Naive thymus-derived CD8-positive, alpha-beta T cell (primary cell): ENCODE measurements at places on chromosomes 2 and 18. TPM values are rescaled to one million over a fixed set of nuclear protein-coding genes. Genes with fewer than 3 reads are reported as not detected.

Gene ACADL
- not detected for total RNA-seq

Gene ELOA2
- total RNA-seq = not detected

Gene SERPINB5
- not detected for total RNA-seq

Gene TUBB8B
- total RNA-seq = not detected

DNA sequence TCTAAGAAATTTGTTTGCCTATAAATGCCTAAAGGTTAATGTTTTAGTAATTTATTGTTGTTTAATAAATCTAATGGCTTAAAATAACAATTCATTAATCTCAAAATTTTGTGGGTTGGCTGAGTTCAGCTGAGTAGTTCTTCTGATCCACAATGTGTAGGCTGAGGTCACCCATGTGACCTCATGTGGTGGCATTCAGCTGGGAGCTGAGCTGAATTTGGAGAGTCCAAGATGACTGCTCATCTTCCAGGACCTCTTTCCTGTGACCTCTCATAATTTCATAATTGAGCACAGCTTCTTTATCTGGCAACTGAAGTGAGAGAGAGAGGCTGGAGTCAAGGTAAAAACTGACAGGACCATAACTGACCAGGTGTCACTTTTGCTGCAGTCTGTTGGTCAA lies 132.4 kb downstream of the TXNL1 start:
- H3K4me3 ChIP-seq = no peak overlapping the region
- no peak for DNase-seq
- H3K36me3 ChIP-seq = no peaks in the 10 kb centered on the region
- H3K4me1 ChIP-seq = no peaks in the 10 kb centered on the region
- no peak overlapping the region for H3K27ac ChIP-seq

Gene CCNYL1
- total RNA-seq = 14.3 TPM

- no peak for DNase-seq
- H3K4me3 ChIP-seq = no peak overlapping the region
- peaks cover 2% of the 10 kb centered on the region for H3K27me3 ChIP-seq
- H3K27ac ChIP-seq = no peak overlapping the region
- no peaks in the 10 kb centered on the region for H3K4me1 ChIP-seq
These were observed 275.1 kb downstream of the AGPS start for GRCh38 chr2:177667626-177668025.

DNA sequence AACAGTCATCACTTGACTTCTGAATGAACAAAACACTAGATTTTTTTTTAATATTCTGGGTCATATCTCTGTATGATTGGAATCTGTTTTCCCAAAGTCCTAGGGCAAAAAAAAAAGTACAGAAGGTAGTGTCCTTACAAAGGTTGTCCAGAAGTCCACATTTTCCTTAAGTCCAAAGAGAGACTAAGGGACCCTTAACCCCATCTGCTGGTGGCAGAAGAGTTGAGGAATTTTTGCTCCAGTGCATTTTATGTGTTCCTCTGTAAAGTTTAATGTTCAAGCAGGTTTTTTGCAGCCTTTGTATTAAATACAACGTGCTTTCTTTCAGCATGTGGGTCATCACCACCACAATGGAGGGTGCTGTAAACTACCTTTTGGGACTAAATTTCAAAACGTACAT lies 215.9 kb downstream of the SP3 start:
- no peak overlapping the region for H3K27ac ChIP-seq
- no peaks in the 10 kb centered on the region for H3K36me3 ChIP-seq
- H3K27me3 ChIP-seq = peaks cover 13% of the 10 kb centered on the region
- DNase-seq = no peak
- H3K4me1 ChIP-seq = no peaks in the 10 kb centered on the region

- H3K27me3 ChIP-seq = peaks cover 5% of the 10 kb centered on the region
- no peaks in the 10 kb centered on the region for H3K4me1 ChIP-seq
- no peak for DNase-seq
- no peak overlapping the region for H3K4me3 ChIP-seq
These were observed 27.0 kb upstream of the HK2 start for GRCh38 chr2:74806920-74807319.

- H3K27me3 ChIP-seq = no peaks in the 10 kb centered on the region
- no peak overlapping the region for H3K4me3 ChIP-seq
- no peak for DNase-seq
- H3K4me1 ChIP-seq = peaks cover 68% of the 10 kb centered on the region
- peak overlapping the region; percentile 83 for H3K27ac ChIP-seq
These were observed 18.4 kb downstream of the GPR55 start for GRCh38 chr2:230906471-230907230.

- no peaks in the 10 kb centered on the region for H3K4me1 ChIP-seq
- DNase-seq = no peak
- no peak overlapping the region for H3K27ac ChIP-seq
- peaks cover 3% of the 10 kb centered on the region for H3K27me3 ChIP-seq
- H3K4me3 ChIP-seq = no peak overlapping the region
These were observed 158.2 kb downstream of the C1D start for GRCh38 chr2:67904566-67904965.

Gene UGT1A8
- not detected for total RNA-seq

- no peaks in the 10 kb centered on the region for H3K36me3 ChIP-seq
- DNase-seq = no peak
- H3K27ac ChIP-seq = no peak overlapping the region
- no peak overlapping the region for H3K4me3 ChIP-seq
These were observed 20.0 kb downstream of the FBXO41 start for GRCh38 chr2:73264332-73264606.

GRCh38 chr18:65347446-65347845 lies 403.4 kb upstream of the CDH7 start:
- H3K36me3 ChIP-seq = no peaks in the 10 kb centered on the region
- H3K4me1 ChIP-seq = no peaks in the 10 kb centered on the region
- no peak for DNase-seq
- H3K27ac ChIP-seq = no peak overlapping the region
- H3K27me3 ChIP-seq = no peaks in the 10 kb centered on the region

DNA sequence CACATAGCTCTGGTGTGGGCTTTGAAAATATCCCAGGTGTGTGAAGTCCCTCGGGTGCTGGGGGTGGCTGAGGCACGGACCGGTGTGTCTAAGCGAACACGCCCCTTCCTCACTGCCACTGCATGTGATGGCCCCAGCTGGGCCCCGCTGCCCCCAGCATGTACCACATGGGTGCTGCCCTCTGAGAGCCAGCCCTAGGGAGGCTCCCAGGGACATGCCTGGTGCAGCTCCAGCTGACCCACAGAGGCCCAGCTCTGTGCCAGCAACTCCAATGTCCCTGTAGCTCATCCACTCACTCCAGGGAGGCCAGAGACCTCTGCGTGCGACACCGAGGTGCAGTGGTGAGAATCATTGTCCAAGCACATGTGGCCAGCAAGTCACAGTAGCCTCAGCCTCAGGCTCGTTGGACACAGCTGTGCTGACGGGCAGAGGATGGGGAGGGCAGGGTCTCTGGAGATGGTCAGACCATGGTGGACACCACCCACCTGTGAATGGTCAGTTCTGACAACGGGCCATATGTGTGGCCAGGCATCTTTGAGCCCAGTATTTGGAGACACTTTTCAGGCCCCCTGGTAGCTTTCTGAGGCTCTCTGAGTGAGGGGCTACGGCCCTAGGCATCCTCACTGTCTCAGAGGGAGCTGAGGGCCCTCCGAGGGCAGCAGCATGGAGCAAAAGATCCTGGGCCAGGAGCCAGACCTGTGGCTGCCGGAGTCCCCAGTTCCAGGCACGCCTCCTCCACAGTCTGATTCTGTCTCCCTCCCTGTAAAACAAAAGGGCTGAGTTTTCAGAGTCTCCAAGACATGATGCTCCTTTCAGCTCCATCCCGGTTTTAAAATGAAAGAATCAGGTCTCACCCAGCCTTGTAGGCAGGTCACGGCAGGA lies 220.7 kb downstream of the NDUFA10 start:
- DNase-seq = no peak
- no peak overlapping the region for H3K27ac ChIP-seq
- H3K27me3 ChIP-seq = peaks cover 3% of the 10 kb centered on the region
- H3K36me3 ChIP-seq = no peaks in the 10 kb centered on the region
- no peaks in the 10 kb centered on the region for H3K4me1 ChIP-seq

GRCh38 chr18:41034413-41034812 lies 920.6 kb upstream of the PIK3C3 start:
- no peaks in the 10 kb centered on the region for H3K36me3 ChIP-seq
- no peaks in the 10 kb centered on the region for H3K27me3 ChIP-seq
- H3K4me3 ChIP-seq = no peak overlapping the region
- no peak for DNase-seq
- no peaks in the 10 kb centered on the region for H3K4me1 ChIP-seq

Gene C2orf15
- total RNA-seq = 5.7 TPM

Gene RETSAT
- 21.3 TPM for total RNA-seq

Gene MAP2
- 0.26 TPM for total RNA-seq

Gene SLC14A1
- 4.1 TPM for total RNA-seq

- H3K36me3 ChIP-seq = peaks cover 18% of the 10 kb centered on the region
- H3K27me3 ChIP-seq = no peaks in the 10 kb centered on the region
- H3K4me3 ChIP-seq = no peak overlapping the region
- H3K27ac ChIP-seq = no peak overlapping the region
- no peaks in the 10 kb centered on the region for H3K4me1 ChIP-seq
These were observed 100.6 kb upstream of the ITGA4 start for GRCh38 chr2:181356526-181357130.

Gene KLF11
- total RNA-seq = 10.8 TPM

DNA sequence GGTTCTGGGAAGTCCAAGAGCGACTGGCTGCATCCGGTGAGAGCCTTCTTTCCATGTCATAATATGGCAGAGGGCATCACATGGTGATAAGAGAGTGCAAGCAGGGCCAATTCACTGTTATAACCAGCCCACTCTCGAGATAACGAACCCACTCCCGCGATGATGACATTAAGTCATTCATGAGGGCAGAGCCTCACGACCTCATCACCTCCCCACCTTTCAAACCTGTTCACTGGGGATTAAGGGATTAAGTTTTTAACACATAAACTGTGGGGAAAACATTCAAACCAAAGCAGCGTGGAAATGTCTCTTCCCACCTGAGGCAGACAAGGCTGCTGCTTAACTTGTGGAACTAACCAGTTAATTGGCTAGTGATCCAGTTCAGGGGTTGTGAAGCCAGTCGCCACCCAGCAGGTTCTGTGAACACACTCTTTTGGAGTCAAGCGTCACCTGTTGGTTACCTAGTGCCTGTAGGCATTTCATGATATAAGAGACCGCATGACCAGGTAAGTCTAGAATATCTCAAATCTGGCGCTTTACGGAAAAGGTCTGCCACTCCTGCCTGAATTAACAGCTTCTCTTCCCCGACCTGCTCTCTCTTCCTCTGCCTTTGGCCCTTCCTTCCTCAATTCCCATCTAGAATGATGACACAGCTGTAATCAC lies 54.3 kb downstream of the EDAR start:
- no peaks in the 10 kb centered on the region for H3K27me3 ChIP-seq
- H3K4me1 ChIP-seq = peaks cover 36% of the 10 kb centered on the region
- no peak overlapping the region for H3K27ac ChIP-seq
- no peak for DNase-seq
- peaks cover 5% of the 10 kb centered on the region for H3K36me3 ChIP-seq

DNA sequence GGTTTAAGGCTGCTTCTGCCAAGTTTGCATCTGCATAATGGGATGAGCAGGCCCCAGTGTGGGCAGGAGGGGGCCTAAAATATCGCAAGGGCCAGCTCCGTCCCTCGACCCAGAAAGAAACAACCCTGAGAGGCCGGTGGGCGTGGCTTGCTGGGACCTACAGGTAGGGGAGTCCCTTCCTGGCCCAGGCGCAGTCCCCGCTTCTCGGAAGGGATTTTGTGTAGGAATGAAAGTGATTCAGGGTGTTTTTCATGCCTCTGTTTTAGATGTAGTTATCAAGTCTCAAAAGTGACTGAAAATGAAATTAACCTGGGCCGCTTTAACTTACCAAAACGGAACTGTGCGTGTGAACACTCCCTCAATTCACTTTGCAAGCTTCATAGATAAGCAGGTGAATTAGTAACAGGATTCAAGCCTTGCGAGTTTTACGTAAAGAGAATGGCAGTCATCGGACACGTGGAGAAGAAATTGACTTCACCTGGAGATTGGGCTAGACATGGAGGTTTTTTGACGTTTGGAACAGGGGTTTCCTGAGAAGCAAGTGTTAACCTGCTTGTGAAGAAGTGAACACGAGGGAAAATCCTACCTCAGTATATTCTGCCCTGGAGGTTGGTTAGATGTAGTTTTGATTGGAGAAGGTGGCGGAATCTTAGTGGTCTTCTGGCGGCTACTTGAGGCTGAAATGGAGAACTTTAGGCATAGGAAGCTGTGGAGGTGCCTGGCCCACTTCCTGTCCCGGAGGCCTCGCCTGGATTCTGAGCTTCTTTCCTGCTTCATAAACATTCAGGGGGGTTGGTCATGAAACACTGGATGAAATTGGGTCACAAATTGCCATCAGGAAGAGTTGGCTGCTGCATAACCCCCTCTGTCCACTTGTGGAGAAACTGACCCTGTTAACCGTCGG lies 1.7 kb downstream of the NCK2 start:
- peak; percentile 66 for DNase-seq
- peaks cover 81% of the 10 kb centered on the region for H3K4me1 ChIP-seq
- peak overlapping the region; percentile 97 for H3K4me3 ChIP-seq
- H3K27ac ChIP-seq = peak overlapping the region; percentile 98
- H3K27me3 ChIP-seq = no peaks in the 10 kb centered on the region

- no peaks in the 10 kb centered on the region for H3K27me3 ChIP-seq
- no peak overlapping the region for H3K4me3 ChIP-seq
- H3K4me1 ChIP-seq = peaks cover 13% of the 10 kb centered on the region
- H3K36me3 ChIP-seq = no peaks in the 10 kb centered on the region
- DNase-seq = no peak
These were observed 10.3 kb downstream of the WDFY1 start for GRCh38 chr2:223934870-223935269.

Gene IL1B
- not detected for total RNA-seq

Gene GALNT14
- 0.36 TPM for total RNA-seq

- peaks cover 22% of the 10 kb centered on the region for H3K27me3 ChIP-seq
- no peak overlapping the region for H3K27ac ChIP-seq
- DNase-seq = no peak
- no peak overlapping the region for H3K4me3 ChIP-seq
- no peaks in the 10 kb centered on the region for H3K36me3 ChIP-seq
- H3K4me1 ChIP-seq = peaks cover 16% of the 10 kb centered on the region
These were observed 2.9 kb upstream of the SLC40A1 start for GRCh38 chr2:189583227-189584198.

Gene INHBB
- not detected for total RNA-seq

DNA sequence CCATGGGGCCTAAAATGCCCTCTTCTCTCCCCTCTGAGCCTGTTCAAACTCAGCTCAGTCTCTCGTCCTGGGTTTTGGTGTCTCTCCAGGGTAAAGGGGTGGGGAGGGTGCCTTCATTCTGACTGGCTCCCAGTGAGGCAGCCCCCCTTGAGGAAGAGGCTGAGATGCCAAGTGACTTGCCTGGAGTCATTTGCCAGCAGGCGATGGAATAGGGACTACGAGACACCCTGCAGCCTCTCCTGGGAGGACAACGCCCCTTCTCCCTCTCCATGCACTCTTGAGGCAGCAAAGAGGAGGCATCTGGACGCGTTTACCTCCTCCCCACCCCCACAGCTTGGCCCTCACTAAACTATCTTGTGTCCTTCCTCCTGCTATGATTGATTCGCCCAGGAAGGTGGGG lies 760 bp upstream of the STON1 start:
- no peak for DNase-seq
- H3K4me1 ChIP-seq = peaks cover 14% of the 10 kb centered on the region
- H3K36me3 ChIP-seq = peaks cover 2% of the 10 kb centered on the region
- H3K27ac ChIP-seq = no peak overlapping the region
- no peaks in the 10 kb centered on the region for H3K27me3 ChIP-seq

Gene SDC1
- total RNA-seq = not detected
